ENCODE measurements at places on chromosomes 5 and 9.

DNA sequence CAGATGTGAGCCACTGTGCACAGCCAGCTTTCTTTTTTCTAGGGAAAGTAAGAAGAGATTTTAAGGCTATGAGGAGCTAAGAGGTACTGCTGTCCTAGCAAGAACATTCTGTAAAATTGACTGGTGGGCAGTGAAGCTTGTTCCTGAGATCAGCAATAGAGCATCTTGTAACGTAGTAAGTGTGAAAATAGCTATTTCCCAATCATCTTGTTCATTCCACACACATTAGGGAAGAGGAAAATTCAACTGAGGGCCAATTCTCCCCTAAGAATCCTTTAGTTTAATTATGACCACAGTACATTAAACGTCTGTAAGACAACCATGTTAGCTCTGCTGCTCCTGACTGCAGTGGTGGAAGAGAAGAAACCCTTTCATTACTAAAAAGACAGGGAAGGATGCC is 246.2 kb downstream of the EFNA5 start:
- DNase-seq = no peak

- DNase-seq = no peak
Observed at GRCh38 chr9:71980266-71981190, 69.1 kb downstream of the C9orf85 start.

DNA sequence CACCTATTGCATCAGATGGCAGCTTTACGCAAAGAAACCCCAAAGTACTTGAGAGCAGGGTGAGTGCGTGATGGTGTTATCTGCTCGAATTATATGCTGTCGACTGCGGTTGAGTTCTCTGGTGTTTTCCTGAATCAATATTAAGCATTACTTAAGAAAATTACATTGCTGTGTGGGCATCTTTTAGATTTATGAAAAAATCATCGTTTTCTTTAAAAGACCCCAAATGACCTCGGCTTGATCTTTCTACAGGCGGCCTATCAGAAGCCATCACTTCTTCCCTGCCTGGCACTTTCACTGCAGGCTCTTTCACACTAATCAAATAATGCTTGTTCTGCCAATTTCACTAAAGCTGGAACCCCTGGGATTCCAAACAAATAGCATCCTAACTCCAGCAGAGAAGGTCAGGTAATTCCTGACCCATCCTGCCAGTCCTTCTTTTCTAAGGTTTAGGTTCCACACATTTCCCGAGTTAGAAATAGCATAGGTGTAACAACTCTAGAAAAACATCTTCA is 1.7 kb downstream of the UBE2QL1 start:
- DNase-seq = no peak

GRCh38 chr5:133925866-133926488 is 42.4 kb downstream of the C5orf15 start:
- no peak for DNase-seq

GRCh38 chr5:159536646-159537045 is 206.4 kb upstream of the IL12B start:
- no peak for DNase-seq

DNA sequence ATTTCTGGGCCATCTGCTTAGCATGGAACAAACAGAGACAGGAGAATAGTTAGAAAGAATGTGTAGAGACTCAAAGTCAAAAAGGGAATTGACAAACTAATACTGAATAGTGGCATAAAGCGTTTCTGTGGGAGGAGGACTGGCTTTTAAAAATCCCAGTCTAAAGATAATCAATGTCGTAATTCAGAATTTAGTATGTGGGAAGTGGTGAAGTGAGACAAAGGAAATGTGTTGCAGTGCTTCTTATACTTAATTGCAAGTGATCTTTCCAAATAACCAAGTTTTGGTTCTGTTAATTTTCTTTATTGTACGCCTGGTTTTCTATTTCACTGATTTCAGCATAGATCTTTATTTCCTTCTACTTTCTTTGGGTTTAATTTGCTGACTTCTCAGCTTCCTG is 133.2 kb downstream of the ENTREP1 start:
- DNase-seq = no peak
